ENCODE measurements at places on chromosomes 3 and 15. TPM values are rescaled to one million over a fixed set of nuclear protein-coding genes. Genes with fewer than 3 reads are reported as not detected.

Gene PARP3
- 17.5 TPM for total RNA-seq

Gene CRYGS
- 4.4 TPM for total RNA-seq

Gene PLA1A
- 0.31 TPM for total RNA-seq

Gene SRGAP3
- 0.40 TPM for total RNA-seq

DNA sequence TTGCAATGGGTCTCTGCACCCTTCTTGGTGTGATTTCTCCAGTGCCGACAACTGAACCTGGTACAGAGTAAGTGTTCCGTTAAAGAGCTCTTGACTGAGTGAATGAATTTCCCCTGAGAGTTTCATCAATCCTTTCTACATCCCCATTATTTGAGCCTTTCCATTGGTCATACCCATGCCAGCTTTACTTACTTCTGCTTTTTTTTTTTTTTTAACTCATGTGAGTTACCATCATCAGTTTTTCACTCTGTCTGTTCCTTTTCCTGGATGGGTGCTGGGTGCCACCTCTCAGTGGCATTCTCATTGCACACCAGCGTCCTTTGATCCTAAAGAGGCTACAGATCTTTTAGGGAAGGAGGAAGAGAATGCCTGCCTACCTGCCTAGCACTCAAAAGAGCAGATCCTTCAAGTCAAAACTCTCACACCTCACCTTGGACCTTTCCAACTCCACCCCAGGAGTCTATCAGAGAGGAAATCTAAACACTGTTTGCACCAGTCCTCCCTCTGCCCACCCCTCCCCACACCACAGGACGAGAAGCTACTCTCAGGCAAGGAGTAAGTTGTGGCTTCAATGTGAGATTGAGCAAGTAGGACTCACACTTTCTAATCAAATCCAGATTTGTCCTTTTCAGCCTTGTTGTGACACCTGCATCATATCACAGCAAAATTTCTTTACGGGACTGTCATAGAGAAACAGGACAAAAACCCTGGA is 13.1 kb upstream of the USP3 start:
- no peak for DNase-seq

DNA sequence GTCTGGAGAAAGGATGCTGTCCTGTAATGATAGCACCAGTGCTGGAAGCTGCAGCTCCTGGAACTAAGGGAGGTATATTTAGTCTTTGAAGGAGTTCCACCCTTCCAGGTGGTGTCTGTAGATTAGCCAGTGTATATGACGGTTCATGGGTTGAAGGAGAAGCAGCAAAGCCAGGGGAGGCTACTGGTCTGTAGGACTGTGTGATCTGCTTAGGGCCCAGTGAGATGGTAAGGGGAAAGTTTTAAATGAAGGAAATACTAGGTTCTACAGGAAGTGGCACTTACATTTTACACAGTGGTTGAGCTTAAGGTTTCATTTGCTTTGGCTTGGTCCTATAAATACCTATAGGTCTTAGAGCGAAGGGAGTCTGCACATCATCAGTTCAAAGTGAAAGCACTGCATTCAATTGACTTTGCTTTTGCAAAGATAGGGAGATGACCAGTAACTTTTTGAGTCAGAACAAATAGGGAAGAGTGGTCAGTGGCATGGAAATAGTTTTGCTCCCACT is 5.6 kb downstream of the SLC25A38 start:
- DNase-seq, result peak; percentile 66

- DNase-seq, result no peak
These were observed 40.2 kb upstream of the PYGO1 start for GRCh38 chr15:55628369-55628730.

- DNase-seq, result no peak
These were observed 21.8 kb upstream of the POU1F1 start for GRCh38 chr3:87298111-87298718.

DNA sequence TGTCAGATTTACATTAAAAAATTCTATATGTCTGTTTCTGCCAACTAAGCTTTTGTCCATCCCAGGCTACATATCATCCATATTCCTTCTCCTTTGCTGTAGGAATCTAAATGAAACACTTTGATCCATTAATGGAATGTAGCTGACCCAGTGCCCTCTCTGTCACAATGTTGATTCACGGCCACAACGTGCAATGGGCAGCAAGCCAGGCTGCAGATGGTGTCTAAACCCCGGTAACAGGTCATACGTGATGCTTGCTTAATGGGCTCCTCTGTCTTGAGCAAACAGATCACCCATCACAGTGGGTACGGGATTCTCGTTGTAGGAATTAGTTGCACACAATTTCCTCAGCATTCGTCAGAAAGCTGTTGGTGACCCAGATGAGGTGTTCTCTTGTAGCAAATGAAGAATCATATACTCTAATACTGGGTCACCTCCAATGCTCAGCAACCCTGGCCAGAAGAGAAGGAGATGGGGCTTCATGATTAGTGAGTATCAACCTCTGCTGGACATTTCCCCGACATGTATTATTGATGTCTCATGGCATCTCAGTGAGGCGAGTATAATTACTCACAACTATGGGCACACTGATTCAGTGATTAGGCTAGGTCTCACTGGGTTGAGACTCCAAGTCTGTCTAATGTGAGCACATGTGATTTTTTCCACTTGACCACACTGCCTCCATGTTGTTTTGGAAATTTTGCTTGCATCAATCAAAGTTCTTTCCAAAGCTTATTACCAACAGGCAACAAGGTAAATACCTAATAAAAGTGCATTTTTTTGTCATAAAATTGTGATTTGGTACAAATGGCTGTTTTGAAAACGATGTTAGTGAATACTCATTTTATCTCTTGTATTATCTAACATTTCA is 12.9 kb upstream of the DCBLD2 start:
- DNase-seq, result no peak

DNA sequence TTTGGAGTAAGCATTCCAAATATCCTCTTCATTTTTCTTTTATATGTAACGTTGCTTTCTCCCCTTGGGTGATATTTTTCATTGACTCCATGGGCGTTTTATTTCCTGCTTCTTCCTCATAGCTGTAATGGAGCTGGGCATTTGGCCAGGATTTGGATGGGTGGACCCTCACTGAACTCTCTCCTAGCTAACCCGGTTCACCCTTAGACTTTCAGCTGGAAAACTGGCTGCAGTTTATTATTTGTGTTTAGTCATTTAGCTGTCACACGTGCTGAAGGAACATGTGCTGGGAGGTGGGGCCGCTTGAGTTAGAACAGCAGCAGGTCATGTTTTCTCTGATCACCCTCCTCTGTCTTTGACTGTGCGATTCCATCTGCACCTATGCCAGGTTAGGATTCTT is 407.6 kb downstream of the ZIC1 start:
- no peak for DNase-seq
